NCI-H446 treated with DMSO at 0.1 percent for 48 hours (cell line): ENCODE measurements at places on chromosomes 12 and 14.

GRCh38 chr12:70553391-70553859 lies 83.8 kb downstream of the PTPRB start:
- DNase-seq, result no peak

GRCh38 chr12:90253674-90254181 lies 545.1 kb upstream of the ATP2B1 start:
- DNase-seq, result peak; percentile 97

GRCh38 chr14:53430870-53431269 lies 277.7 kb upstream of the DDHD1 start:
- DNase-seq, result no peak

- DNase-seq, result no peak
These were observed 360.4 kb downstream of the MED13L start for GRCh38 chr12:115916910-115917668.

GRCh38 chr12:92167075-92167474 lies 21.4 kb upstream of the BTG1 start:
- DNase-seq, result no peak

GRCh38 chr12:212415-212714 lies 1.6 kb downstream of the SLC6A12 start:
- no peak for DNase-seq

- DNase-seq, result no peak
These were observed 59.1 kb upstream of the NAP1L1 start for GRCh38 chr12:76143343-76144244.

GRCh38 chr12:110850762-110851161 lies 4.0 kb downstream of the CCDC63 start:
- no peak for DNase-seq

DNA sequence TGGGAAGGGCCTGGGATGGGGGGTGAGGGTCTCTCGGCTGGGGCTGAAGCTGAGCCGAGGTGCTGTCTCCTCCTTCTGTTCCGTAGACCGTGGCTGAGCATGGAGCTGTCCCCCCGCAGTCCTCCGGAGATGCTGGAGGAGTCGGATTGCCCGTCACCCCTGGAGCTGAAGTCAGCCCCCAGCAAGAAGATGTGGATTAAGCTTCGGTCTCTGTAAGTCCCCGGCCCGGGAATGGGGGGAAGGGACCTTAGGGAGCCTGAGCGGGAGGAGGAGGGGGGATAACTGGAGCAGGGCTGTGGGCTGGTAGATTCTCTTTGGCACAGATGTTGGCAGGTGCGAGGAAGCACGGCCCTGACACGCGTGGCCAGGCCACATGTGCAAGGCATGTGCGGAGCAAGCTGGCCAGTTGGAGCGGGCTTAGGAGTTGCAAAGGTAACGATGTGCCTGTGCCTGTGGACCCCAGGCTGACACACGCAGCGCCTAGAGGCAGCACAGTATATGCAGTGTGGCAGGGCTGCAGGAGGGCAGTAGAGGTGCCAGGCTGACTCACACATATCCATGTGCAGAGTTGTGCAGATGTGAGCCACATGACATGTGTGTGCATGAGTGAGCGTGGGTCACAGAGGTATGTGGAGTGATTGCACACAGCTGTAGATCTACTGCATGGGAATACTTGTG lies 512 bp downstream of the PDE1B start:
- DNase-seq, result no peak

DNA sequence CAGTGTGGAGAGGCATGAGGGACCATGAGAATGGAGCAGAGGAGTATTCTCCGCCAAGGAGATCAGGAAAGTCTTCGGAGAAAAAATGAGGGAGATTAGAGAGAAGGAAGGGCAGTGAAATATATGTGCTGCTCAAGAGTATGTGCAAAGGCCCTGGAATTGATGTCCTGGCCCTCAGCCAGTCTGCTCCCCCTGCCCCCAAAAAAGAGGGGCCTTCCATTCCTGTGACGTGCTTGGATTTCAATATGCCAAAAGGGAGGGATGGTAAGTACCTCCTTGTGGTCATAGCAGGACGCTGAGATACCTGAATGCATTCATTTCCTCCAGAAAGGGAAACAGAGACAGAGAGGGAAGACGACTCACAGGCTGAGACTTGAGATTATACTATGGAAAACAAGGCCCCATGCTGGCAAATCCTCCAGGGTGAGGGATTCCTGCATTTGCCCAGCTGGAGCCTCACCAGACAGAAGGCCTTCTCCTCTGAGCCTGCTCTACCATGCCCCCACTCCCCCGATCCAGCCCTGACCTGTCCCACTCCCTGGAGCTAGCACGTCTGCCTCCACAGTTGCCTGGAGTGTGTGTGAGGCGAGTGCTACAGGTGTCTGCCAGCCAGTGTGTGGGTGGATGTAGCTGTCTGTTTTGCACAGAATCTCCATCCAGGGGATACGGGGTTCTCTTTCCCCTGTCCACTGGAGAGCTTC lies 3.9 kb upstream of the RARG start:
- no peak for DNase-seq

GRCh38 chr12:102061096-102061559 lies 663 bp downstream of the WASHC3 start:
- no peak for DNase-seq

GRCh38 chr14:88688386-88688785 lies 104.4 kb downstream of the EML5 start:
- DNase-seq, result no peak

GRCh38 chr14:62015945-62016344 lies 253.7 kb downstream of the SNAPC1 start:
- no peak for DNase-seq

- no peak for DNase-seq
These were observed 38.2 kb downstream of the XRCC3 start for GRCh38 chr14:103676881-103677675.

DNA sequence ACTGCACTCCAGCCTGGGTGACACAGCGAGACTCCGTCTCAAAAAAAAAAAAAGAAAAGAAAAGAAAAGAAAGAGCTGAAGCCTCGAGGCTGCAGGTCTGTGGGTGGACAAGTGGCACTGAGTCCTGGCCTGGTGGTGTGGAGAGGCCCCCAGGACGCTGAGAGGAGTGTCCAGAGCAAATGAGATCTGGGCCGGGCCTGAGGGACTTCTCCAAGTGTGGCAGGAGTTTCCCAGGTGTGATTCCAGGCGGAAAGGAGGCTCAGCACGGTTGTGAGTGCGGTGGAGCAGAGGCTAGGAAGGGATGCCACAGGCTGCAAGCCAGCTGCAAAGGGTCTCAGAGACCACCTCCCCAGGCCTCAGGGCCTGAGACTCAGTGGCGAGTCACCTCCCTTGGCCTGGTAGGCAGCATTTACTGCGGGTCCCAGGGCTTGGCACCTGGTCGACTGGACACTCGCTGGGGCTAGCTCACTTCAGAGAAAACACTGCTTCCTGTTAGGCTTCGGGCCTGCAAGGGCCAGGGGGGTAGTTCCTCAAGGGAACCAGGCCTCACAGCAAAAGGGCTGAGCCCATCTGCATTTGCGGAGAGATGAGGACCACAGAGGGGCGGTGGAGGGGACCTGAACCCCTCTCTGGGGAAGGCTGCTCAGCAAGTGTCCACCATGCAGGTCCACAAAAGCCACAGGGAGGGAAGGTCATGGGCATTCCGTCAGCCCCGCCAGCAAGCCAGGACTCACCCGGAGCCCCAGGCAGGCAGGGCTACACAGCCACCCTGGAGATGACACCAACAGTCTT lies 11.7 kb downstream of the TTC7B start:
- DNase-seq, result no peak

- DNase-seq, result no peak
These were observed 91.3 kb downstream of the TSPAN9 start for GRCh38 chr12:3168223-3169221.

GRCh38 chr14:68598621-68599447 lies 194.0 kb downstream of the ZFP36L1 start:
- no peak for DNase-seq

DNA sequence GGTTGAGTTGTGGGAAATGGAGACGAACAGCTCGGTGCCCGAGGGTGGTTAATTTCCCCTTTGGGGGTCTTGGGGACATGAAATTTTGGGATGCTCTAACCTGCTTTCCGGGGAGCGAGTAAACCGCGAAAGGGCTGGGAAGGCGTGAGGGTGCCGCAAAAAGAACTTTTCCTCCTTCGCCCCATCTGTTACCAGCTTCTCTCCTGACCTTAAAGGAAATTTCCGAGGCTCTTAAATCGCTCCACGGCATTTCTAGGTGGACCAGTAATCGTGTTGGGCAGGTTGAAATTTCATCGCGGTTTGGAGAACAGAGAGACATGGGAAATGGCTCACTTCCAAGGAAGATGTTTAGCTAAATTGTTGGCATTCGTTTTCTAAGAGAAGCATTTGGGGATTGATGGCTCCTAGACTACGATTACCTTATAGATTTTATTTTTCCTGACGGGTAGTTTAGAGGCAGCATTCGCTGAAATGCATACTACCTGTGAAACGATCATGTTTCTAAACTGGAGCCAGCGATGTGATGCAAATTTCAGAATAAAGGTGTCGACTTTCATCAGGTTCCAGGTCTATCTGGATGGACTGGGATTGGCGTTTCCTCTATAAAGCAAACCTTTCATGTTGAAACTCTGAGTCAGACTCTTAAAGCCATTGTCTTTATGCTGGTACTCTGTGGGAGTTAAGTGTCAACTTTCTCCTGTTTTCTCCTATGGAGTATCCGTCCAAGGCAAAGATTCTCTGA lies 414.5 kb downstream of the PCNX1 start:
- DNase-seq, result peak; percentile 24

GRCh38 chr14:89028462-89029134 lies 204.1 kb downstream of the TTC8 start:
- DNase-seq, result no peak

- no peak for DNase-seq
These were observed 17.1 kb downstream of the SYT1 start for GRCh38 chr12:78881685-78882084.

- peak; percentile 2 for DNase-seq
These were observed 44.1 kb downstream of the TSPAN11 start for GRCh38 chr12:30970559-30971197.

- no peak for DNase-seq
These were observed 101.2 kb upstream of the CCDC175 start for GRCh38 chr14:59677771-59678231.

DNA sequence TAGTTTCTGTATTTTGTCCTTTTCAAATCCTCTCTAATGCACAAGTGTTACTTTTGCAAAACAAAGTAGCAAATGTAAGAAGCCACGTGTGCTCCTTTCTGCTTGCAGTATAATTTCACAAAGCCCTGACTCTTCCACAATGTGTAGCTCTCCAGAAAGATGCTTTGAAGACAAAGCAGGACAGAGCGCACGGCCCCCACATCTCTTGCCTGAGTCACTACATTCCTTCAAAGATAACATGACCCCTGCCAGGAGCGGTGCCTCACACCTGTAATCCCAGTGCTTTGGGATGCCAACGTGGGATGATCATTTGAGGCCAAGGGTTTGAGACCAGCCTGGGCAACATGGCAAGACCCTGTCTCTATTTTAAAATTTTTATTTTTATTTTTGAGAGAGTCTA lies 40.5 kb downstream of the JAG2 start:
- DNase-seq, result no peak

DNA sequence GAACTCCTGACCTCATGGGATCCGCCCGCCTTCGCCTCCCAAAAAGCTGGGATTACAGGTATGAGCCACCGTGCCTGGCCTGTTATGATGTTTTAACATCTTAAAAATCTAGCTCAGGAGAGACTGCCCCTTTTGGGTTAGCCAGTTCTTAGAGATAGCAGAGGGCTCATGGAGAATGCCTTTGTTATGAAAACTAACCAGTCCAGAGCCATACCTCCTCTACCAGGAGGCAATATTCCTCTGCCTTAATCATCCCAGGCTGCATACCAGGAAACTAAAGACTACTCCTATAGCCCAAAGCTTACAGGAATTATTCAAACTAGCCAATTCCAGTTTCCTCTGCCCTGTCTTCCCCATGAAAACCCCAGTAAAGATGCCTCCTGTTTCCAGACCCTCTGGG lies 96.0 kb upstream of the MDM1 start:
- DNase-seq, result no peak
